Right renal pelvis (tissue), 4 donors: ENCODE measurements at places on chromosomes 3 and 15. TPM values are rescaled to one million over a fixed set of nuclear protein-coding genes. Genes with fewer than 3 reads are reported as not detected.

- DNase-seq: no peak
These were observed 9.7 kb upstream of the ACSBG1 start for GRCh38 chr15:78244101-78244500.

DNA sequence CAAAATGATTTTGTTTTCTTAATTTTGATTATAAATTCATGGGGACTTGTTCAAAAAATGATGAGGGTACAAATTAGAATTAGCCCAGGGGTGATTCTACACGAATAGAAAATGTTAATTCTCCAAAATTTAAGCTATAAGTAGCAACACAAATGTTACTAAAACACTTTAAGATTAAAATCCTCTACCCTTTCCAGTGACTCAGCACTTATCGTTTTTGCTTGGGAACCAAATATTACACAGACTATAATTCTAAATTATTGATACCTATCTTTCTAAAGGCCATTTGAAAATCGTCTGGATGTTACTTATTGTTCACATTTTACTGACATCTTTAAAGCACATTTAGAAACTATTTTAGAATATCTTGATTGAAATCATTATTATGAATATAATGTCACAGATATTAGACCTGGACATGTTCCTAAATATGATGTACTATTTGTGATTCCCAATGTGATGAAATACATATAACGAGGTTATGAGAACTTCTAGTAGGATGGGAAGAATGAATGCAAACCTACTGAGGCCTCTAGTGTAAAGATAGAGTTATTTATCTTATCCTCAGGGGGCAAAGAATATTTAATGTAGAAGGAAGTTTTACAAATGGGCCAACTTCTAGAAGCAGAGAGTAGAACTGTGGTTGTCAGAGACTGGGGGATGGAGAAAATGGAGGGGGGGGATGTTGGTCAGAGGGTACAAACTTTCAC lies 132.0 kb upstream of the TP63 start:
- DNase-seq: no peak

GRCh38 chr3:32166654-32167053 lies 60.2 kb downstream of the GPD1L start:
- no peak for DNase-seq

DNA sequence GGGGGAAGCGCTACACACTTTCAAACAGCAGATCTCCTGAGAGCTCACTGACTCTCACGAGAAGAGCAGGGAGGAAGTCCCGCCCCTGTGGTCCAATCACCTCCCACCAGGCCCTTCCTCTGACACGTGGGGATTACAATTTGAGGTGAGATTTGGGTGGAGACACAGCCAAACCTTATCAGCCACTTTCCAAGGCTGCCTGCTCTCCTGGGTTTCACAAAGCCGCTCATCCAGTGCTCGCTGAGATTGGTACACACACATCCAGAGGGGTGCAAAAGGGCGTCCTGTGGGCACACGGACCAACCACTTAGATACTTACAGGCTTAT lies 23.1 kb downstream of the XXYLT1 start:
- no peak for DNase-seq

GRCh38 chr3:12891985-12892839 lies 50.8 kb upstream of the RPL32 start:
- no peak for DNase-seq

- no peak for DNase-seq
These were observed 29.9 kb downstream of the MKRN3 start for GRCh38 chr15:23595368-23595767.

- DNase-seq: no peak
These were observed 106.6 kb downstream of the APBA2 start for GRCh38 chr15:28992336-28992864.

- no peak for DNase-seq
These were observed 11.1 kb upstream of the THUMPD3 start for GRCh38 chr3:9351709-9352126.

GRCh38 chr3:126126286-126126685 lies 42.4 kb upstream of the SLC41A3 start:
- no peak for DNase-seq

DNA sequence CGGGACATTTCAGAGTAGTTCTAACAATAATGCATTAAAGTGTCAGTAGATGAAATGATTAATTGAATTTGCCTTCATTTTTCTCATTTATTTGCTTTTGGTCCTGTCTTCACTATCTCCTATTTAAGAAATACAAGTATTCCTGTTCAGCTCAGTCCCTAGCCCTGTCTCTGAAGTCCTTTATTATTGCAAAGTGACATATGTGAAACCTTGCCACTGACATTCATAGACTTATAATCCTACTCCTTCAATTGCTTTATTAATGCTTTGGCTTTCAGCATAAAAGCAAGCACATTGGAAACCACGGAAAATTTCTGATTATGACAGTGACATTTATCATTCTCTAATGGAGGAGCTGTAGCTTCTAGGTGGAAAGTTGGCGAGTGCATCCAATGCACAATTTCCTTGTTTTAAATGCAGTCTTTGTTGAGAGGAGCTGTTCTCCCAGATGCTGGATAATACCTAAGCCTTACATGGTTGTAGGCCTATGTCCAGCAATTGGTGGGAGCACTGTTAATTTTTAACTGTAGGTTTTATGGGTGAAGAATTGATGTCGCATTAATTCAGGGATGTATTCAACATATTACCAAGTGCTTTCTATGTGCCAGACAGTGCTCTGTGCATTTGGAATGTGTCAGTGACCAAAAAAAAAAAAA lies 337.8 kb downstream of the FEZF2 start:
- DNase-seq: no peak

GRCh38 chr15:39413558-39413957 lies 167.3 kb upstream of the THBS1 start:
- DNase-seq: no peak

DNA sequence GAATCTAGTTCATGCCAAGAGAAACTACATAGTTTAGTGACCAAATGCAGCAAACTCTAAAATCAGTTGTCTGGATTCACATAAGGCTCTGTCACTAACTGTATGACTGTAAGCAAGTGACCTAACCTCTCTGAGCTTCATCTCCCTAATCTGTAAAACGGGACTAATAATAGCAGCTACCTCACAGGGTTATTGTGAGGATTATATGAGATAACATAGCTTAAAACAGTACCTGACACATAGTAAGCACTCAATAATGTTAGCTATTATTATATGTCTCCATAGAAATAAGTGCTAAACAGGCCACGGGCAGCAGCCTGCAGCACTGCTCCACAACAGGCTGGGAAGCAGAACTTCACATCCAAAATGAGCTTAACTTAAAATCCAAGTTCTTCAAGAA lies 30.2 kb downstream of the NPTN start:
- no peak for DNase-seq

GRCh38 chr3:188108703-188109412 lies 45.1 kb upstream of the LPP start:
- DNase-seq: no peak

GRCh38 chr3:101643009-101643844 lies 33.7 kb downstream of the ZBTB11 start:
- no peak for DNase-seq

- no peak for DNase-seq
These were observed 297.7 kb upstream of the CHRM5 start for GRCh38 chr15:33670567-33670966.

DNA sequence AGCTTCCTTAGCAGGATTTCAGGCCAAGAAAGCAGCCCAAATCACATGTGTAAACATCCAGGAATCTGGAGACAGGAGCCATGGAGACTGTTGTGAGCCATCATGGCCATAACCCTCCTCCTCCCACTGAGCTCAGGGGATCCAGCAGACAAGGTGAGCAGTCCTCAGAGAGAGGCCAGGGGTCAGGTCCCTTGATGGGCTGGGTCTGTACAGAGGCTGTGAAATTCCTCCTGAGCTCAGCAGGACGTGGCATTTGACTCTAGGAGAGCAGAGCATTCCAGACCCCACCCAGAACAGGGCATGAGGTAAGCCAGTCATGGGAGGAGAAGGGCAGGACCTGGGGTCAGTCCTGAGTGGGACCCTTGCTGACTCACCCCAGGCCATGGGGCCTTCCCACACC lies 67.0 kb upstream of the ACAN start:
- no peak for DNase-seq

DNA sequence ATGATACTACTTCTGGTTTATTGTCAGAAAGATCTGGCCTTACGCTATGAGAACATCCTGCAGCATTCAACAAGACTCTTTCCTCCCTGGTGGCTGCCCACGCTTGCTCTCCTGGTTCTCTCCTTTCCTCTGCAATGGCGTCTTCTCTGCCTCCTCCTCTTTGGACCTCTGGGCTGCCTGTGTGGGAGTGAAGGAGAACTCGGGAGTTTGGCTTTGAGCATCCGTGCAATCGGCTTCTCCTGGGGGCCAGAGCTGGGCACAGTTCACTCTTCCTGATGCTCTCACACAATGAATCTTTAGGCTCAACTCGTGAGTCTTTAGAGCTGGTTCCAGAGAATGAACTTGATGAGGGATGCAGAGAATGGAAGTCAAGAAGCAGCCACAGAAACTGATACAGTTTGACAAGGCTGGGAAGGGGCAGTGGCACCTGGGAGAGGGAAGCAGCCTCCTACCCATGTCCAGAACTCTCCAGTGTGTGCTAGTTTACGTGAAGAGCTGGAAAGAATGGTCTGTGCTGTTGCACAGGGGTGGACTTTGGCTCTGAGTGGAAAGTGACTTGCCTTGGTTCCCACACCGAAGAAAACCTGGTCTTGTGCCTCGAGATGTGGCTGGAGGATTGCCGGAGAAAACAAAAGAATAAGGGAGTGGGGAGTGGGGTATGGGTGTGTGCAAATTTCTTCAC lies 37.9 kb downstream of the RPLP1 start:
- no peak for DNase-seq

GRCh38 chr3:123782488-123782887 lies 101.6 kb downstream of the MYLK start:
- DNase-seq: no peak

GRCh38 chr3:99269606-99270351 lies 368.3 kb upstream of the DCBLD2 start:
- no peak for DNase-seq

DNA sequence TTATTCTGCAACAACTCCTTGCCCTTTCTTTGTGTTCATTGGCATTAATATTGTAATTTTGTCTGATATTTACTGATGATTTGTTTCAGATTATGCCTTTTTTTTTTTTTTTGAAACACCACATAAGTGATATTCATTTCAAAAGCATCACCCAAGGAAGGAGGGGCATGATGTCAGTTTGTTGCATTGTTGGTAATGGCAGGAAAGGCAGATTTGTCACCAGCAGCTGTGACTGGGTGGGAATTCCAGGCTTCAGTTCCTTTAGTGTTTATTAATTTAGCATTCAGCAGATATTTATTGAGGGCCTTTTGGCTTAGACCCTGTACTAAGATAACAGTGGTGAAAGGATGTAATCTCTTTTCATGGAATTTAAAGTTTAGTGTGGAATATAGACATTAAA lies 19.5 kb downstream of the SENP2 start:
- no peak for DNase-seq

- DNase-seq: no peak
These were observed 25.1 kb upstream of the CD200R1L start for GRCh38 chr3:112871735-112872134.

DNA sequence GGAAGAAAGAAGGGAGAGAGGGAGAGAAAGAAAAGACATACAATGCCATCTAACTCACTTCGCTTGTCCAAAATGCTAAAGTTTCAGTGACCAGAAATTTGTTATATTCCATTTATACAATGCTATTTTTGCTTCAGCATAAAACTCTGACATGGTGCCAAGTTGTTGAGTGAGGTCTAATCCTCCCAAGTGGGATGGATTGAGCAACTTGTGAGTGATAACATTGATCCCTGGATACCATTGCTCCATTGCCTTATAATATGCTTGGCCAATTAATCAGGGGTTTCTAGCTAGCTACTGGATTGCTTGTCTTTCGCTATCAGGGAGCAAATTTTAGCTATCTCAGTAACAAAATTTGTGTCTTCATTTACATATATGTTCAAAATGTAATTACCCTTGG lies 615.6 kb upstream of the DPPA4 start:
- DNase-seq: no peak

- no peak for DNase-seq
These were observed 149.2 kb downstream of the CNTN4 start for GRCh38 chr3:2247831-2248230.

GRCh38 chr15:40595219-40595618 lies 1.2 kb downstream of the KNL1 start:
- no peak for DNase-seq

- no peak for DNase-seq
These were observed 67.9 kb downstream of the DCUN1D1 start for GRCh38 chr3:182912474-182912873.

DNA sequence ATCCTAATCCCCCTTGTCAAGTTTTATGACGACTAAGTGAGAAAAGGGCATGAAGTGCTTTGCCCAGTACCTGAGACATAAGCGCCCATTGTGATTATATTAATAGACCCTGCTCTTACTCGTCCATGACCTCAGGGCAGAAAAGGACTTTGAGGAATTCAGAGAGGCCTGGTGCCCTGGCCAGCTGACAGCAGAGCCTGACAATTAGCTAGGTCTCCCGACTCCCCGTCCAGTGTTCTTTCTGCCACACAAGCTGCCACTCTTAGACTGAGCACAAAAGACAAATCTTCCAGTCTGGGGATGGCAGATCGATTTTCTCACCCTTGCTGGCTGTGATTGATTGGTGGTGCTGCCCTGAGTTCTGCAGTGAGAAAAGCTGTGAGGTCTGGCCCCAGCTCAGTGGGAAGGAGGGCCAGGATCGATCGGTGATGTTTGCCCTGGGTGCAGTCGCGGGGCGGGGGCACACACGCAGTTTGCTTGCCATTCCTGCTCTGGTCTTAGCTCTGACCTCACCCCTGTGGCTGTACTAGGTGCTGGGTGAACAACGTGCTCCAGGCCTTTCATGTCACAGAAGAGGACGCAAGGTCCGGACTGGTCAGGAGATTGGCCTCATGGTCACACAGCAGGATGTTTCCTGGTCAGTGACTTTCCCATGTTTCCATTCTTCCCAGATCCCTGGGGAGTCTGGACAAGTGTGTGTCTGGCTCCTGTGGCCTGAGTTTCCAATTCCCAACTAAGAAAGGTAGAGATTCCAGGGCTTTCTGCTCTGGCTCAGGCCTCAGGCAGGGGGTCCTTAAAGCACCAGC lies 67.4 kb upstream of the TLE3 start:
- no peak for DNase-seq

TEX55 gene
- polyA plus RNA-seq: not detected

ECT2 gene
- 39.0 TPM for polyA plus RNA-seq

ARRDC4 gene
- 25.5 TPM for polyA plus RNA-seq

MUC20 gene
- polyA plus RNA-seq: 18.3 TPM

C3orf80 gene
- 0.43 TPM for polyA plus RNA-seq

HERC2 gene
- polyA plus RNA-seq: 46.4 TPM

SLC22A13 gene
- polyA plus RNA-seq: 3.1 TPM

ABI3BP gene
- polyA plus RNA-seq: 32.4 TPM

ATRIP gene
- 12.6 TPM for polyA plus RNA-seq

HTD2 gene
- 16.4 TPM for polyA plus RNA-seq

DPPA4 gene
- polyA plus RNA-seq: 3.4 TPM

SMCO1 gene
- polyA plus RNA-seq: not detected

CTXN2 gene
- polyA plus RNA-seq: 0.18 TPM

RTP3 gene
- polyA plus RNA-seq: not detected

LMAN1L gene
- not detected for polyA plus RNA-seq
